NCI-H2081 treated with DMSO at 0.1 percent for 48 hours (cell line): ENCODE measurements at places on chromosomes 11 and 22.

- DNase-seq = no peak
These were observed 1.0 kb downstream of the SMCO4 start for GRCh38 chr11:93541884-93542810.

DNA sequence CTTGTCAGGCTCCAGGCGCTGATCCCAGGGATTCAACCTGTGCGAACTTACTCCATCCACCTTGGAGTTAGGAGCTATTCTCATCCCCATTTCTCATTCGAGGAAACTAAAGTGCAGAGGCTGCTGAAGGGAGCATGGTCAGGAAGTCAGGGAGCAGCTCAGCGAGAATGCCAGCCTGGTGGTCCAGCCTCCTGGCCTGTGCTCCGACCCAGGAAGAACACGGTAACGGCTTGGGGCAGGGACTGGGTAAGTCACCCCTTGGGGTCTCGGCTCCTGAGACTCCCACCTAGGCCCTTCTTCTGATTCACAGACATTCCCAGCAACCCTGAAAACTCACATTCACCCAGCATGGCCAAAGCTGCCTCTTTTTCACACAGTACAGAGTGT lies 132.8 kb downstream of the CRYBB2 start:
- no peak for DNase-seq

- no peak for DNase-seq
These were observed 577 bp upstream of the DKK3 start for GRCh38 chr11:12008790-12009616.

- no peak for DNase-seq
These were observed 1.7 kb upstream of the CD248 start for GRCh38 chr11:66318600-66318970.

DNA sequence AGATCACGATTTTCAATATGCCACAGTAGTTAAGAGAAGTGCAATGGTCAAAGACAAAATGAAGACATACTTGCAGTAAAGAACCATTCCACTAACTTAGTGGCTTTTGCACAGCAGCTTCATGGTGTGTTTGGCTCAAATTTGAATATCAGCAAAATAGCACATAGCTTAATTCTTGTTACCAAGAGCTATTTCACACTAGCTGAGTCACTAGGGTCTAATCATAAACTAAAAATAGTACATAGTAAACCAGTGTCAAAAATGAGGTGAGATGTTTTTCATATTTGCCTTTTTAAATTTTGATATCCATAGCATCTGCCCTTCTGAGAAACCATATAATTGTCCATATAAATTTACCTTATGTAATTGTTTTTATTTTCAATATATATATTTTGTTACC lies 325.0 kb upstream of the LUZP2 start:
- no peak for DNase-seq

GRCh38 chr22:48361099-48361639 lies 1466.5 kb downstream of the BRD1 start:
- DNase-seq = no peak

DNA sequence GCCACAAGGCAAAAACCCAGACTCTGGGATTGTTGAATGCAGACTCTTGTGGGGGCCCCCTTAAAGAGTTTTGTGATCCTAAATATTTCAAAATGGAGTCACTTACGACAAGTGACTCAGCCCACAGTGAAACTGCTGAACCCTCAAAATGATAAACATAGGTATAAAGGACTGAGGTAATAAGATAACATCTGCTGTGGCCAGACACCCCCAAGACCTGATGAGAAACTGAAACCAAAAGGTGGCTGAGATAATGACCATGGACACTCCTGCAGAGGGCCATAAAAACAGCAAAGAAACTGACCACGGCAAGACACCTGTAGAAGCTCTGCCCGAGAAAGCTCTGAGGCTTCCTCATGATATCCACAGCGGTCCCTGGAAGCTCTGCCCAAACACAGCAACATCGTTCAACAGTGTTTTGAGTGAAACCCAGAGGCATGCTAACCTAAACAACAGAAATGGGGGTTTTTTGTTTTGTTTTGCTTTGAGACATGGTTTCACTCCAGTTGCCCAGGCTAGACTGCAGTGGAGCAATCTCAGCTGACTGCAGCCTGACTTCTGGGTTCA lies 1.6 kb upstream of the PLAAT4 start:
- DNase-seq = no peak

- no peak for DNase-seq
These were observed 146.2 kb downstream of the CRYBB2 start for GRCh38 chr22:25365491-25366261.

GRCh38 chr11:3021125-3021524 lies 29.0 kb upstream of the NAP1L4 start:
- DNase-seq = no peak

- DNase-seq = no peak
These were observed 98.3 kb upstream of the CHRM4 start for GRCh38 chr11:46489656-46490560.

GRCh38 chr11:111766834-111767142 lies 599 bp upstream of the PPP2R1B start:
- DNase-seq = no peak

DNA sequence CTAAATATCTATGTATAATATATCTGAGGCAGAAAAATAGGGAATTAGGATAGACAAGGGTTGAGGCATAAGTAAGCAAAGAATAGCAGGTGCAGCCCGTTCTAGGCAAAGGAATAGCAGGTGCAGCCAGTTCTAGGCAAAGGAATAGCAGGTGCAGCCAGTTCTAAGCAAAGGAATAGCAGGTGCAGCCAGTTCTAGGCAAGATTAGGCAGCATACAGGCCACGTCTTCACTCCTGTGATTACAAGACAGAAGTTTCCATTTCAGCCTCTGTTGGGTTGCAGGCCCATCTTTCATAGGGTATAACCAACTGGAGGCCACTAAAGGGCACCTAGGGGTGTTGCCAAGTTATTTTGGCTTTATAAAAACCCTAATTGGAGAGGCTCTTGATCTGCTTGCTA lies 28.8 kb upstream of the CHORDC1 start:
- DNase-seq = no peak

DNA sequence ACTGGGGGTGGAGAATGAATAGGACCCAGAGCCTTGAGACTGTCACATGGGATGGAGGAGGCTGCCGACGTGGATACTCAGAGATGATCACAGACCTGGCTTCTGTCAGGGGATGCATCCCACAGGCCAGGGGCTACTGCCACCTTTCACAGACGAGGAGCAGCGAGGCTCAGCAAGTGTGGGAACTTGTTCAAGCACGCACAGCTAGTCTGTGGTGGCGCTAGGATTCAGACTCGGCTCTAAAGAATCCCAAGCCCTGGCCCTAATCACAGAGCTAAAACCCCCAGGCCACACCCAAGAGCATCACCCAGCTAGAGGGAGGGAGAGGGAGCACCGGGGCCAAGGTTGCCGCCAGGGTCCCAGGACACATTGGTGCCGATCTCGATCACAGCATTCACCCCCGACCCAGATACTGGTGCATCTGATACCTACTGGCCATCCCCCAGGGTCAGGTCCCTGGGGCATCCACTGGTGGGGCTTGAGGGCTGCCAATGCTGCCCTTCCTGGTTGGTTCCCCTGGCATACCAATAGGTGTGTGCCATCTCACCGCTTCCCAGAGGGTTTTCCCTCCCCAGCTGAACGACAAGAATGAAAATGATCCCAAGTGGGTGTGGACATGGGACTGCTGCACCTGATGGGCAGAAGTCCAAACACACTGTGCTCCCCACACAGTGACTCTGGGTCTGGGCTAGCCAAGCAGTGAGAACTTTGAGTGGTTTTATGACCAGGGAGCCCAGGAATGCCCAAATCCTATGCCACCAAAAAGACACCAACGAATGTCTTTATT lies 6.2 kb downstream of the CHST1 start:
- DNase-seq = no peak

DNA sequence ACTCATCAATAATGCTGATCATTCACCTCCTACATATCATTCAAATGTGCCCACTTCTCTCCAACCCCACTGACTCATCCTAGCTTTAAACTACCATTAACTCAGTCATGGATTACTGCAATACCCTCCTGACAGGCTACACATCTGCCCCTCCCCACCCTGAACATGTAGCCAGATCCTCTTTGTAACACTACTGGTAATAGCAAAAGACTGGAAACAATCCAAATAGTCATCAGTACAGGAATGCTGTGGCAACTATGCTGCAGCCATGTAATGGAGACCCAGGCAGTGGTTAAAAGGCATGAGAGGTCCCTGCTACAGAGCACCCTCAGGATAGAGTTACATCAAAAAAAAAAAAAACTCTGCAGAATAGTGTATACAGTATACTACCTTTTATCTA lies 16.6 kb downstream of the SLC43A3 start:
- DNase-seq = no peak

- DNase-seq = no peak
These were observed 454.1 kb upstream of the CADM1 start for GRCh38 chr11:115958089-115959000.
